GF-D8 (cell line): ENCODE measurements at places on chromosomes 16 and 17.

GRCh38 chr17:30808785-30809286 lies 15.7 kb downstream of the CRLF3 start:
- peak; percentile 87 for DNase-seq

GRCh38 chr17:68378268-68379176 lies 78.8 kb downstream of the WIPI1 start:
- no peak for DNase-seq

DNA sequence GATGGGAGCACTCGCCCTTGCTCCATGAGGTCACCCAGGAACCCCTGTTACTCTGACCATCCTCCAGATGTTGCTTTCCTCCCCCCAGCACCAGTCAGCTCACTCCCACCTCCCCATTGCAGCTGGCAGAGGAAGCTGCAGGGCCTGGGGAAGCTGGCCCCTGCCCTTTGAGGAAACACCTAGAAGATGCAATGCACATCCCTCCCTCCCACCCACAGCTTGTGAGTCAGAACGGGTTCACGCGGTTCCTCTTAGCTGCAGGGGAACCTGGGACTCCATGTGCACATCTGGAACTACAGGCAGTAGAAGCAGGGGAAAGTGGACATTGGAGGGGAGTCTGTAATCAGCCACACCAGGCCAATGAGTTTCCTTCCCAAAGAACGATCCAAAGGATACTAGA lies 96.9 kb downstream of the KATNIP start:
- DNase-seq = no peak

DNA sequence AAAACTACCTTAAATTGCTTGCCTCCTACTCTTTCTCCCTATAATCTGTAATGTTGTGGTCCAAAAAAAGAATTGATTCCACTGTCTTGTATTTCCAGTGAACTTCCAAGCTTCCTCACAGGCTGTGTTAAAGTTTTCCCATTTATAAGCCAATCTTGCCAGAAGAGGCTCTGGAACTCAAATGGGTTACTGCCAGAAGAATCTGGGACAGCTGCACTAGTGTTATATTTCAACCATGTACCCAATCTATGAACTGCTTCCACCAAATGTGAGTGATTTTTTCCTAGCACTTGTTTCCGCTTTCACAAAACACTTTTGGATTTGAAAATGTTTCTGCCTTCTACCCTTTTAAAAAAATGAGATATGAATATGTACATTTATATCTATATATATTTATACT lies 1.8 kb downstream of the CCDC43 start:
- no peak for DNase-seq

DNA sequence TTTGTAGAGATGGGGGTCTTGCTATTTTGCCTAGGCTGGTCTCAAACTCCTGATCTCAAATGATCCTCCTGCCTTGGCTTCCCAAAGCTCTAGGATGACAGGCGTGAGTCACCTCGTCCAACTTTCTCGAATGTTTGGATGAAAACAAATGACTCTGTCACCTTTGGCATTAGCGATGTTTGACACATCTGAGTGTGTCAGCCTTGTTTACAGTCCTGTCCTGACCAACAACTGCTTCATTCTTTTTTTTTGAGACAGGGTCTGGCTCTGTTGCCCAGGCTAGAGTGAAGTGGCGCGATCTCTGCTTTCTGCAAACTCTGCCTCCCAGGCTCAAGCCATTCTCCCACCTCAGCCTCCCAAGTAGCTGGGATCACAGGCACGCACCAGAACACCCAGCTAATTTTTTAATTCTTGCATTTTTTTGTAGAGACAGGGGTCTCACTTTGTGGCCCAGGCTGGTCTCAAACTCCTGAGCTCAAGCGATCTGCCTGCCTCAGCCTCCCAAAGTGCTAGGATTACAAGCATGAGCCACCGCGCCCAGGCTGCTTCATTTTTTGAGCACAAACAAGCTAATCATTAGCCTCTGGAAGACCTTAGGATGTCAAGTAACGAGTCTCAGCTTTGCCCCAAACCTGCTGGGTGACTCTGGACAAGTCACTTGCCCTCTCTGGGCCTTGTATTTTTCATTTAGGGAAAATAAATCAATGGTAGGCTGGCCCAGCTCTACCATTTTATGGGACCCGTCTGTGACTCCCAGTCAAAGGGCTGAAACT lies 7.4 kb downstream of the MYH11 start:
- no peak for DNase-seq

- DNase-seq = no peak
These were observed 4.7 kb downstream of the DNAH17 start for GRCh38 chr17:78572239-78573205.

DNA sequence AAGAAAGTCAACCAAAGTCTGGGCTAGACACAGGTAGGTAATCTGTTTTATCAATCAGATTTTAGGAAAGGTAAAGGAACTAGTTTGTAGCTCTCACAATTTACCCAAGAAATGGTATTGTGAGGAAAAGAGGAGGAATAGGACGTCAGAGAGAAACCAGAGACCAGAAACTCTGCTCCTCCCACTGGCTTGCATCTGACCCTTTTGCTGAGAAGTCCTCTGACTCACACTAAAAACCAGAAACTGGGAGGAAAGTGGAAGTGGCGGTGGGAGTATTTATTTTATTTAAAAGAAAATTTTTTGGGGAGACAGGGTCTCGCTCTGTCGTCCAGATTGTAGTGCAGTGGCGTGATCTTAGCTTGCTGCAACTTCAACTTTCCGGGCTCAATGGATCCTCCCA lies 38.0 kb upstream of the MNT start:
- DNase-seq = no peak

DNA sequence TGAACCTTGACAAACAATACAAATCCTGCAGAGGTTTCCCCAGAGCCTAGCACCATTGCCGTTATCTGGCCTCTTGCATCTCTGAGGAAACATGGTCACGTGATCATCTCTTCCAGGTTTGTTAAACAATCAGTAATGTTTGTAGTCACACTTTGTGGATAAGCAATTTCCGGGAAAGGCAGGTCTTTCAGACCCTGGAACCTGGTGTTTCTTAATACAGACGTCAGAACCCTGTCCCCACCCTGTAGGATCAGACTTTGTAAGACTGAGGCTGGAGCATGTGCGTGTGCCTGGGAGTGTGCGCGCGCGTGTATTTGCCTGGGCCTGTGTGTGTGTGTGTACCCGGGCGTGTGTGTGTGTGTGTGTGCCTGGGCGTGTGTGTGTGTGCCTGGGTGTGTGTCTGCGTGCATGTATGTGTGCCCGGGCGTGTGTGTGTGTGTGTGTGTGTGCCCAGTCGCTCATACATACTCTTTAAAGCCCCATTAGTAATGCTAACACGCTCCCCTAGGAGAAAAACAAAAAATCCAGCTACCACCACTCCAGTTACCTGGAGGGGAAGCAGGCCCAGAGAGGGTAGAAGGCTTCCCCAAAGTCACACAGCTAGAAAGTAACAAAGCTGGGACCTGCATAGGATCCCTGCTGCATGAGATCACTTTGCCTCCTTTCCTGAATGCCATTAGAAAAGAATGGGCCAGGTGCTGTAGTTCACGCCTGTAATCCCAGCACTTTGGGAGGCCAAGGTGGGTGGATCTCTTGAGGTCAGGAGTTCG lies 5.3 kb downstream of the CTNS start:
- peak; percentile 42 for DNase-seq
